KBM-7 (cell line): ENCODE measurements at places on chromosomes 5 and 9.
A peak's percentile ranks its signal among the peaks of the same experiment; 100 is the strongest.

- DNase-seq = no peak
Observed at GRCh38 chr9:134024214-134024792, 978 bp upstream of the BRD3OS start.

DNA sequence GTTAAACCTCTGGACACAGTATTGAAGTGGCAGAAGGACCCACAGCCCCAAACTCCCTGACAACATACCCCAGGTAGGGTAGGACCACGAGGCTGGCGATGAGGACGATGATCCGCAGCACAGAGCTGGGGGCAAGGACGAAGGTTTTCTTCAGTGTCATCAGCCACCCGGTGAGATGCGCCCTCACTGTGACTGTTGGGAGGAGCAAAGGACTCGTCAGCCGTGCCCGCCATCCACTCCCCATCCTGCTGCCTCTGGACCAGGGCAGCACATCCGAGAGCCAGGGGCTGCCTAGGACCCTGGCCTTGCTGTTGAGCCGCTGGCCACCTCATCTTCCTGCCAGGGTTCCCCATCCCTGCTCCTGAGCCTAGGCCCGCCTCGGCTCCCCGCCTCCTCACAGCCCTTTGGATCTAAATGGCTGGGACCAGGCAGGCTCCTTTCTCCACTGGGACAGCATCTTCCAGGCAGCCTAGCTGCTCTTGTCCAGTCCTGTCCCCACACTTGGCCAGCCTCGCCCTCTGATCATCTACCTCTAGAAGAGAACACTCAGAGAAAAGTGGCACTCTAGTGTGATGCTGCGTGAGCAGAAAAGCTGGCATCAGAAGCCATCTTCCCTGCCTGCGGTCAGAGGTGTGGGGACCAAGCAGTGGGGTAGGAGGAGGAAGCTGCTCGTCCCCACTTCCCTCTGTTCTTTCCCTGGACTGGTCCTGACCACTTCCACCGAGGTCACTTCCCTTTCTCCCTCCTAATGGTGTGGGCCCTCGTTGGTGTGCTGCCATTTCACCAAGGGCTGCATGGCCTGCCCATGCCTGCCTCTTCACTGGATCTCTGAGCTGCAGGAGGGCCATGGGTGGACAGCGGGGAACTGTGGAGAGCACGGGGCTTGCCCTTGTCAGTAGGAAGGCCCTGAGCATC lies 49.2 kb downstream of the OTULIN start:
- DNase-seq = no peak

DNA sequence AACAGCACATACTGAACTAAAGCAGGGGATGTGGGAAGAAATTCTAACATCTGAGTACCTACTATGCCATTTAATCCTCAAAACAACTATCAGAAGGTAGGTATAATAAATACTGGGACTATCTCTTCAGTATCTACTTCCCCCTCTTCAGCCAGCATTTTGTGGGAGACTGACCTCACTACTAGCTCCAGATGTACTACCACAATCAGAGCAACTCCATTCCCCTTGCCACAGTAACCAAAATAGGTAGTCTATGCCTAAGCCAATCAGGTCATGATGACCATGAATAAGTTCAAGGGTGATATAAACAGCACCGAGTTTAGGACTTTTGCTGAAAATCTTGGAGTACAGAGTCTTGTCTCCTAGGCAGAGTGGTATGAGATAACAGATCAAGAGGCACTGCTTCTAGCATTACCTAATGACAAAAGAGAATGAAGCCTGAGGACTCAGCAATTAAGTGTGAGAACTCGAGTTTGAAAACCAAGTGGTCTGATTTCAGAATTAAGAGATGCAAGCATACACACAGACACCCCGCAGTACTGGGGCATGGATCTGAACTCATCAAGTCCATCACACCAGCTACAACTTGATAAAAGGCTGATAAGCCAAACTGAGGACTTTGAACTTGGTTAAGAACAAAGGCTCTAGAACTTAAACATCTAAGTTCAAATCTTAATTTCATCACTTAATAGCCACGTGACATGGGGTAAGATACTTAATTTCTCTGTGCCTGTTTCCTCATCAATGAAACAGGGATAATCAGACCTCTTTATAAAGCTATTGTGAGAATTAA lies 9.7 kb downstream of the FNIP1 start:
- DNase-seq = no peak

- no peak for DNase-seq
Observed at GRCh38 chr5:2848619-2849018, 97.1 kb upstream of the IRX2 start.

DNA sequence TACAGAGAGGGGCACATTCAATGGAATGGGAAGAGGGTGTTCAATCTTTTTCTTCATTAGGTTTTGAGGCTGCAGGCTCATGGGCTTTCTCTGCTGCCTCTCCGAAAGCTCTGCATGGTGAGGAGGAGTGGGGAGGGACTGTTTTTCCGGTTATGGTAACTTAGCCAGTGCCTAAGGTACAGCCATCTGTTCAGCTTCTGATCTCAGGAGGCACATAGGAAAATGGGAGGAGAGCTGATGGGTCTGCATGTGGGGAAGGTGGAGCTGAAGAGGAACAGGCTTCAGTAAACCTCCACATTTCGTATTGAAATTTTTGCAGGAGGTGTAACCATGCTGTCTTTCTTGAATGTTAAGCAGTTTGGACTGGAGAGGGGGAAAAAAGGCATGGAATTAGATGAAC lies 1020.4 kb upstream of the WWC1 start:
- no peak for DNase-seq

- DNase-seq = no peak
Observed at GRCh38 chr9:129557192-129558036, 63.5 kb downstream of the C9orf50 start.

DNA sequence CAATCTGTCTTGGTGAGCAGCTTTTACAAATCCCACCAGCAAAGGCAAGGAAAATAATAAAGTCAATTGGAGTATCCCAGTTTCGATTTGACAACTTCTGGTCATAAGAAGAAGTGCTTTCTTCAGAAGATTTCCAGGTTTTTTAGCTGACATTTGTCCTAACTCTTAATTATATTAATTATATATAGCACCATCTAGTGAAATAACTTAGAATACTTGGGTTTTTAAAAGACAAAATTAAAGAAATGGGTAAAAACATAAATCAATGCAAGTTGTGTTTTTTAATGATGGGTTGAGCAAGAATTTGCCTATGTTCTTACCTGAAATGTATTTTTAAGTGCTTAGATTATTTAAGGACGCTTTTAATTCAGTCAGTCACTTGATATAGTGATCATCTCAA lies 421.8 kb downstream of the ACTL7B start:
- no peak for DNase-seq

- no peak for DNase-seq
Observed at GRCh38 chr5:128673411-128673957, 135.4 kb upstream of the FBN2 start.

- no peak for DNase-seq
Observed at GRCh38 chr5:154324033-154324432, 121.8 kb upstream of the SAP30L start.

DNA sequence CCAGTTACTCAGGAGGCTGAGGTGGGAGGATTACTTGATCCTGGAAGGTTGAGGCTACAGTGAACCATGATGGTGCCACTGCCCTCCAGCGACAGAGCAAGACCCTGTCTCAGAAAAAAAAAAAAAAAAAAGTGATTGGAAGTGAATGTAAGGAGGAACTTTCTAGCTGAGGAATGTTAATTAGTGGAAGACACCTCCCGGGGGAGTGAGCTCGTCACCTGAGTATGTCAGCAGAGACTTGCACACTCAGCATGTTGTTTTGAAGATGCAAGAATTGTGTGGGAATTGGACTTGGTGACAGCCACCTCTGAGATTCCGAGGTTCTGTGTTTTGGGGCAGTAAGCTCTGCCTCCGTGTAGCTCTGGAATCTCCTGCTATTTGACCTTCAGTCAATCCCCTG lies 3.6 kb downstream of the SYNPO start:
- no peak for DNase-seq

- DNase-seq = no peak
Observed at GRCh38 chr9:90855208-90855902, 53.7 kb downstream of the SYK start.

- DNase-seq = no peak
Observed at GRCh38 chr5:146059460-146060220, 45.7 kb downstream of the PLAC8L1 start.

- peak; percentile 85 for DNase-seq
Observed at GRCh38 chr9:134929193-134930158, 11.8 kb upstream of the FCN1 start.

DNA sequence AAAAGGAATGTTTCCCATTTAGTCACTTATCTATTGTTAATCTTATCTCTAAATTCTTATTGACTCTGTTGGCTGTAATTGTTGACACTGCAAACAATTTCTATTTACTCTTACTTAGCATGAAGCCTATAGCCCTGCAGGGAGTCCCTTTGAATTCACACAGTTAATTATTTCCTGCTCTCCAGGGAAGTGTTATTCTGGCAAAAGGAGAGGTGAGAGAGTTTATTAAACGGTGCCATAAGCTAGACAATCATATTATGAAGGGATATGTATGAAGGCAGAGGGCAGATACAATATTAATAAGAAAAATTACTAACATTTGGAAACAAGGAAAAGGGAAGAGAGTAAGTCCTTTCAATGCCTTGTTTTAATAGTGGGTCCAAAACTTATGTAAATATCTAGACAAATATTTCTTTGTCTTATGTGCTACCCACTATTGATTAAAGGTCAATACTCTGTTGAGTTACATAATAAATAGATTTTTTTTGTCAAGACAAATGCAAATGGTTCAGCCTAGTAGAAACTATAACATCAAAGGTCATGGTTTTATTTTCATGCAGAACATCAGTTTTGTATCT lies 107.1 kb downstream of the CDH18 start:
- no peak for DNase-seq

DNA sequence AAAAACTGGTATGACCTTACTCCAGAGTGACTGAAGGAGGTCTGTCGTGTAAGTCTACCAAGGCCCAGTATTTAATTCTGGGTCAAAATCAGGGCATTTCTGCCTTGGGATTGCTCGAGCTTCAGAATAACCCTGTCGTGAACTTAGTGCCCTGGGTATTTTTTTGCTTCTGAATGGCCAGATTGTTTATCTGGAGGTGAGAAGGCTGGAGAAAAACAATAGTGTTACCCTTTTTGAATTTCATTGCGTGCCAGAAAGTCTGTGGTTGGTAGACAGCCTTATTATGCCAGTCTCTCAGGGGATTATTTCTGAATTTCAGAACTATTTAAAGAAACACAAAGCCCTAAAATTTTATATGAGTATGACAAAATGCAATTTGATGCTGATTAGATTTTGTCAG lies 323.4 kb downstream of the CSNK1G3 start:
- no peak for DNase-seq

- peak; percentile 67 for DNase-seq
Observed at GRCh38 chr9:73081979-73082657, 69.5 kb upstream of the ANXA1 start.

DNA sequence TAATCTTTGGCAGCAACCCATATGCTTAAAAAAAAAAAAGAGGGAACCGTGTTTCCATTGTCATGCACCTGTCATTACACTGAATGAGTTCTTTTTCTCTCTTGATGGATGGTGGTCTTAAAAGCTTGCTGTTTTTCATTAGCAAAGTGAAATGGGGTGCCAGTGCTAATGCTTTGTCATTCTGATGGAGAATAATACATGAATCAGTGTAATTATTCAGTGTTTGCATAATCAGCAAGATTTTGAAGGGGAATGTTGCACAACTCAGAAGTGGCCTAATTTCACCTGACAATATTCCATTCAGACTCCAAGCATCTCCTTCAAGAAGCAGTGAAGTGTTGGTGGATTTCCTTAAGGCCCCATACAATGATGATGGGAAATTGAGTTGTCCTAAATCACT lies 38.1 kb downstream of the MAP1B start:
- DNase-seq = no peak

DNA sequence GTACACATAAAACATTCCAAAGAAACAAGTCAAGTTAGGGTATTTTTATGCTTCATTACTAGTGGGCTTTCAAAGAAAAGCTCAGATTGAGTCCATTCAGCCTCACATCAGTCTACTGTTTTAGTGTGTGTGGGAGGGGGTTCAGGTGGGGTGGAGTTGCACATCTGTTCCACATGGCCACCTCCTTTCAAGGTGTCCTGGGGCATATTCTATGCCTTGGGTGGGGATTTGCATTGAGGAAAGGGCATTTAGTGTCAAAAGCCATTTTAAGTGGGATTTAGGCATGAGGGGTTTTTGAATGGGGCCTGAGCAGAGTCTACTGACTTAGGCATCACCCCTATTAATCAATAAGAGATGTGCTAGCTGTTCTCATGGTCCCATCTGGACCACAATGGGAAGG lies 983.1 kb downstream of the TLE4 start:
- DNase-seq = no peak

GRCh38 chr9:100072805-100073204 lies 26.0 kb downstream of the ERP44 start:
- DNase-seq = no peak

DNA sequence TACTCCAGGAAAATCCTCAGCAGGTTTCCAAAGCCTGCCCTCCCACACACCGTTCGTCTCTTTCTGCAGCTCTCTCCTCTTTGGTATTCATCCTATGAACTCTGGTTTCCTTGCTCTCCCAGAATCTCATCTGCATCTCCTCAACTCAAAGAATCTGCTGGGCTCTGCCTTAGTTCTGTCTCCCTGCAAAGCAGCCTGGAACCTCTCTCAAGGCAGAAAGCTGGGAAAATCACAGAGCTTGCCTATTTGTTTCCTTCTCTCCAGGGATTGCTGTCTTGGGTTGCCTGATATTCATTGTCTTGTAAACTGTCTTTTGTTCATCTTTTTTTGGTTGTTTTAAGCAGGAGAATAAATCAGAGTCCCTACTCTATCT lies 5.3 kb upstream of the ERAP2 start:
- no peak for DNase-seq

- DNase-seq = no peak
Observed at GRCh38 chr9:22356985-22357384, 89.6 kb upstream of the DMRTA1 start.

- DNase-seq = no peak
Observed at GRCh38 chr5:129966071-129966470, 61.8 kb downstream of the CHSY3 start.

DNA sequence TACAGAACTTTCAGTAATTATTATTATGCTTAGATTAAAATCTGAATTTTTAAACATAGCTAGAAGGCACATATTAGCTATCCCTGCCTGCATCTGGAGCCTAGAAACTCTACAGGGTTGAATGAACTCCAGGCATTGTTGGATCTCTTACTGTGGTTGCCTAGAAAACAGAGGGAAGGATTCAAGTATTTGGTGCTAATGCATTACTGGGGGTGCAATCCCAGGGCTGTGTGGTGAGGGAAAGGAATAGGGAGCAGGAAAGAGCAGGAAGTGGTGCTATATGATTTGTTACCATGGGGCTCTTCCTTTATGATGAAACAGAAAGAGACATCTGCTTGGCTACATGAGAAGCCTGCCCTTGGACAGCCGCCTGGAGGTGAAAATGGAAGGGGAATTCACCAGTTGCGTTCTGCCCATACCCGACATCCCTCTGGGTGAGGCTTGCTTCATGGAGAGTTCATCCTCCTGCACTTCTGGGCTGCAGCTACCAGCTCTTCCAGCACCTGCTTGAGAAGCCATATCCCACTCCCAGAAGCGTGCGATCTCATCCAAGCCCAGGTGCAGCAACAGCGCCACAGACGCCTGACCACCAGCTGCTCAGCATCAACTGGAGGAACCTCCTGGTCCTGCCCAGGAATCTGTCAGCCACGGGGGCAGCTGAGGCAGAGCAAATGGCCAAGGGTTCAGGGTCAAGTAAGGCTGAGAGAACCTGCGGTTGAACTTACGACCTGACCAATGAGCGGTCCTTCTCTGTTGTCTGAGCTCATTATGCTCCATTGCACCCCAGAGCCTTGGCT lies 362.8 kb downstream of the SEMA5A start:
- no peak for DNase-seq
